ENCODE measurements at places on chromosomes 7 and 10.

GRCh38 chr10:129881641-129882040 lies 82.4 kb downstream of the EBF3 start:
- no peak for DNase-seq

DNA sequence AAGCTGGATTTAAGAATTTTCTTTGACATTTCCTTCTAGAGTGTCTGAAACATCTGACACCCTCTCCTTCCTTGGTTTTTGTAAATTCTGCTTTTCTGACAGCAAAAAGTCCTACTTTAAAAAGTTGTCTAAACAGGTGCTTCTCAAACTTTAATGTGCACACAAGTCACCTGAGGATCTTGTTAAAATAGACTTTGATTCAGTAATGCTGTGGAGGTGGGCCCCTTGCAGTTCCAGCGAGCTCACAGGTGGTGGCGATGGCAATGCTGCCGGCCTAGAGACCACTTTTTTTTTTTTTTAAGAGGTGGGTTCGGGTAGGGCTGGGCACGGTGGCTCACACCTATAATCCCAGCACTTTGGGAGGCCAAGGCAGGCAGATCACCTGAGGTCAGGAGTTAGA lies 77.1 kb downstream of the ABCC2 start:
- DNase-seq = no peak

DNA sequence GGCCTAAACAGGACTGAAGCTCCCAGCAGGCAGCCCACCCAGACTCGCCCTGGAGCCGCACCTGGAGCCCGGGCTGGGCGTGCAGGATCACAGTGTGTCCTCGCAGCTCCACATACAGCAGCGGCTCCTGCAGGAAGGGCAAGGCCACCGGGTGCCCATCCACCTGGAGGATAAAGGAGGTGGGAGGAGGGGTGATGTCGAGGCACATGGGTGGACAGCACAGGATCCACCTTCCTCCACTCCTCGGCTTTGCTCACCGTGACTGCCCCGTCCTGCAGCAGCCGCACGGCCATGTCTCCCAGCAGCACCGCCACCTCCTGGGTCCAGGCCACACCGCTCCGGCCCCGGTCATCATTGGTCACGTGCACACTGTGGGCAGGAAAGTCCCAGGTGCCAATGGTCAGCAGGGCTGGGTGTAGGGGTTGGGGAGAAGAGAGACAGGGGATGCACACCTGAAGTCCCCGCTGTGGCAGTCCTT lies 16.8 kb downstream of the ATP6V1F start:
- DNase-seq = no peak

DNA sequence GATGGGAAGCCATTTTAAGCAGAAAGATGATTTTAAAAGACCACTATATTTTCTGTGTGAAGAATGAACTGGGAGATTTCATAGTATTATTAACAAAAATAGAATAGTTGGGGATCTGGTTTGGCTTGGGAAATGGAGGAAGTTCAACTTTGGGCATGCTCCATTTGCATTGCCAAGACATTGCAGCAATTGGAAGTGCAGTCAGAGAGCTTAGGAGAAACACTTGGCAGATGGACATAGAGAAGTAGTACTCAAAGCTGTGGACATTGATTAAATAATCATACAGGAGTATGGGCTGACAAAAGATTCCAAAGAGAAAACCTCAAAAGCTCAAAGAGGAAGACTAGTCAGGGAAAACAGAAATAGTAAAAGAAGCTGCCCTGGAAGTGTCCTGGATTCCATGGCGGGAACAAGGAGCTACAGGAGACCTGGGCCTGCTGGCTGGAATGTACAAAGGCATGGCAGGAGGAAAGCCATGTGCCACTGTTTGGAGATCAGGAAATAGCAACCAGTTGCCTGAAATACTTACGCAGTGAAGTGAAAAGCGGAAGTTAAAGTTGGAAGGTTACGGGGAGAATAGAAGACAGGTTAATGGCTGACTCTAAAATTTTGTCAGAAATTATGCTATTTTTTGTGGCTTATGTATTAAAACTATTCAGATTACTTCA lies 93.6 kb upstream of the MXI1 start:
- no peak for DNase-seq

- no peak for DNase-seq
These were observed 102.6 kb downstream of the PLXDC2 start for GRCh38 chr10:19918794-19919193.
